ENCODE measurements at places on chromosomes 16 and 17.

DNA sequence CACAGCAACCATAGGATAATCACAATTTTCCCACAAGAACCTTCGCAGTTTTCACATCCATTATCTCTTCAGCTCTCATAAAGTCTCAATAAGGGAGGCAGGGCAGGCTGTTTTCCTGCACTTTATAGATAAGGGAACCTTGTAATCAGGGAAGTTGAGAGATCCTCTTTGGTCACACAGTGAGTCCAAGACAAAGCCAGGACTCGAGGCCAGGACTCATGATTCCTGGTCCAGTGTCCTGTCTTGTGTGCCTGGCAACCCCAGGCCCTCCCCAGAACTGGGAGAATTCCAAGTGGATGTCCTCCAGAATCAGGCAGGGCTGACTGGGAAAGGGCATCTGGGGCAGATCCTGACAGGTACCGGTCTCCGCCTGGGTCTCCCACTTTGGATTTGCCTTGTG is 23.1 kb upstream of the PHF12 start:
- ATAC-seq = no peak

GRCh38 chr17:53996131-53996530 is 173.4 kb downstream of the KIF2B start:
- ATAC-seq = no peak

DNA sequence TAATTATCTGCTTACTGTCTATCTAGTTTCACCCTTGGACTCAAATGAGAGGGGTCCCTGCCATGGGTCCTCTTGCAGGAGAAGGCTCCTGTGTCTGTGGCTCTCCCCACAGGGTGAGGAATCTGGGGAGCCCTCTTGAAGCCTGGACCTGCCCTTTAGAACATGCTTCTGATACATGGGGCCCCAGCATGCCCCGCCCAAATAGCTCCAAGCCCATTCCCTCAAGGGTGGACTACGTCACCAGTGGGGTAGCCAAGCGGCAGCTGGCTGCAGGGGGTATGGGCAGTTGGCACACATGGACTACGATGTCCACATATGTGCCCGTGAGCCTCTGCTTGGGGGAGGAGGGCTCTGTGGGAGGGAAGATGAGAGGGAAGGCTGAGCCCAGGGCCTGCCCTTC is 39.3 kb downstream of the ARHGAP27 start:
- ATAC-seq = no peak

DNA sequence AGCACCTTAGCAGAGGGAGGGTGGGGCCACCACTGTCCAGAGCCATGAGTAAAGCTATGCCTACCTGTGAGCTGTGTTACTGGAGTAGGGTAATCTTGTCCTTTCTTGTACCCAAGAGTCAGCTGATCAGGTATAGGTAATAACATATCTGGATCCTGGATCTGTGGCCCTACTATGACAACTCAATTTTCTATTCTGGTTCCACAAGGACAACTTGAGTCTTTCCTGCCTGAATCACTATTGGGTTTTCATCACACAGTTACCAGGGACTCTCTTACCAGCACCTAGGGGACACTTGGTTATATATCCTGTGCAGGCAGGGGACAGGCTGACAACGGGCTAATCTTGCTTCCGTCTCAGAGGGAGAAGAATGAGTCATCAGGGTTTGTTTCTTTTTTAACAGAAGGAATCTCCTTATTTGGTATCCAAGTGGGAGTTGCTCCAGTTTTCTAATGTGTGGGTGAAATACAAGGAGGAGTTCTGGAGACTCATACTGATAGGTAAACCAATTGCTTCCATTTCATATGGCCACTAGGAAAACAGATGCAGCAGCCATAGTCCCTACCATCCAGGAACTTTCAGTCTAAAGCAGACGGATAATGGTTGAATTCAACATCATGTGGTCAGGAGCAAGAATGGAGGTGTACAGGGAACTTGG is 6.8 kb downstream of the ZNF267 start:
- no peak for ATAC-seq

GRCh38 chr16:46832757-46833459 is 1.9 kb upstream of the C16orf87 start:
- ATAC-seq = no peak

- no peak for ATAC-seq
Measured at GRCh38 chr16:2358811-2359210, 18.3 kb upstream of the ABCA3 start.

DNA sequence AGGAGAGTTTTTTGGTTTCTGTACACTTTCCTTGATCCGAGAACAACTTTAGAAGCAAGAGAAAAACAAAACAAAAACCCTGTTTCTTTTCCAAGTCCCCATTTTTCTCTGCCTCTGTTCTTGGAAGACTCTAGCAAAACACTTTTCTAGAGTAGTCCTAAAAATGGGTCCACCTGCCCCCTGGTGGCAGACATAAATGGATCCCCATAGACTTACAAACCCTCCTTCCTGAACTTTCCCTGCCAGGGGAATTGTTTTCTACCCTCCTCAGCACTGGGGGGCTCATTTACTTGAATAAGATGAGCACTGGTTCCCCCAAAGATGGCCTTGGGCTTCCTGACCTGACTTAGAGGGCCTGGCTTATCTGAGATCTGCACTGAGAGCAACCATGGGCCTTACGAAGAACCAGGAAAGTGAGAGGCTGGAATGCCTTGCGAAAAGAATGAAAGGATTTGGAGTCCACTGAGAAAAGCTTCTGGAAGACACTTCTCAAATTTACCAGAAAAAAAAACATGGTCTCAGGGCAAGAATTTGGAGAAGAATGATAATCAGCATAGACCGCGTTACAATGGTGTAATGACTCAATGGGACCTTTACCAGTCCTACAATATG is 48.0 kb upstream of the CDYL2 start:
- ATAC-seq = peak; percentile 42

- ATAC-seq = no peak
Measured at GRCh38 chr17:63665527-63666214, 34.3 kb downstream of the LIMD2 start.

GRCh38 chr16:58814348-58814801 is 80.3 kb upstream of the GOT2 start:
- ATAC-seq = peak; percentile 88

DNA sequence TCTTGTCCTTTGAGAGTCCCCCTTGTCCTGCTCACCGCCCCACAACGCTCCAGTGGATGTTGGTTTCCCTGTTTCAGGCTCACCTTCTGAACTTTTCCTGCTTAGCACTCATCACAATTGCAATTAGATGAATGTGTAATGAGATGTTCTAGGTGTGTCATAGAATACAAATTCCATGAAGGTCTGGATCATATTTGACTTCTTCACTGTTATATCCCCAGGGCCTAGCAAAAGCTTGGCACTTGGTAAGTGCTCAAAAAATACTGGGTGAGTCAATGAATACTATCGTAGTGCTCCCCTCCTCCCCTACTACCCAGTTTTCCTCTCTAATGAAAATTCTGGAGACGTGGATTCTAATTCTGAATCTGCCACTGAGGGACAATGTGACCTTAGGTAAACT is 33.1 kb downstream of the DNAH3 start:
- ATAC-seq = peak; percentile 43

DNA sequence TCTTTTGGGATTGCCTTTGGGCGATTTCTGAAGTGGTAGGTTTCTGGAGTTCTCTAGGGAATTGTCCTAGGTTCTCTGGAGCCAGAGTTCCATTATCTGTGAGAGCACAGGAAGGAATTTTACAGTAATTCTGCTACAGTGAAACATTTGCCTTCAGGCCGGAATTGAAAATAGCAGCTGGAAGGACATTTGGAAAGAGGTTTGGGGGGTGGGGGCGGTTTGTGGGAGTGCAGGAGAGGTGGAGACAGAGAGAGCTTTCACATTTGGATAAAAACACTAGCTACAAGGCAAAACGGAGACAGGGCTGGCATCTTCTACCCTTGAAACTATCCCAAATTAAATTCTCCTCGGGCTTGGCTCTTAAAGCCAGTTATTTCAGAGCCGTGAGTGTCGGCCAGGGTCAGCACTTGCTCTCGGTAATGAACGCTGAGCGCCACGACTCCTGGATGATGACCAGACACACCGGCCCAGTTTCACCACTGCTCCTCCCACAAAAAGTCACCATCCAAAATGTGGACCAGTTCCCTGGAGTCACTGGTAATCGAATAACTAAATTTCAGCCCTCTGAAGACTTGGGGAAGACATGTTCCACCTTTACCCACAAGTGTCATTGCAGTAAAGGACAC is 67.7 kb upstream of the TANC2 start:
- ATAC-seq = no peak

- ATAC-seq = peak; percentile 65
Measured at GRCh38 chr16:57689762-57690558, 4.6 kb upstream of the DRC7 start.

DNA sequence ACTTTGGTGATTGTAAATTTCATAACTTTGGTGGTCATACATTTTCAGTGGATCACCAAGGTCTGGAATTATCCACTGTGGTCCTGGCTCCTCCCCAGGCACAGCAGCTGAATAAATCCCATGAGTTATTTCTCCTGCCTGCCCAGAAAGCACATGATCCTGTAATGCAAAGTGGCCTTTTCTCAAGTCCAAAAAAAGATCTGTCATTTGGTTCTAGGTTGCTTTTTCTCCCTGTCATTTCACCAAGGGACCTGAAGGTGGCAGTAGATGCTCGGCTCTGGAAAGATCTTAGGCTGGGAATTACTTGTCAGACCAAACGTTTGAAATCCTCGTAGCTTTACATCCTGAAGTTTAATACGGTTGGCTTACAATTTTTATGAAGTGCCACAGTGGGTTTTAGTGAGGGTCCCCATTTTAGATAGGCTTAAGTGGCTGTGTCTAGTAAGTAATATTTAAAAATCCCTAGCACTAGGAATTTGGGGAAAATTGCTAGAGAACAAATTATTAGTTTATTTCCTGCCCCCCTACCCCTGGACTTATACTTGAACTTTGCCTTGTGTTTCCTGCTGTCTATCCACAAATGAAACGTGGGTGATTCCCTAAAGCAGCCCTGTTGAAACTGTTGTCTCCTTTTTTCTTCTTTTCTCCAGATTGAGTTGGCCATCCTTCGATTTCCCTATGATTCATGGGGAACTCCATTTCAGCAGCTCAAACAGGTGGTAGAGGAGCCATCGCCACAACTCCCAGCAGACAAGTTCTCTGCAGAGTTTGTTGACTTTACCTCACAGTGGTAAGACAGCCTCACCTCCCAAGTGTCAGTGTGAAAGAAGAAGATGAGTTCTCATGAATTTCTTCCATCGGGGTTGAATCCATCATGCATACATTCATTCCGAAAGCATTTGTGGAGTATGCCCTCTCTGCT is 111.7 kb downstream of the MAP2K6 start:
- ATAC-seq = peak; percentile 92

DNA sequence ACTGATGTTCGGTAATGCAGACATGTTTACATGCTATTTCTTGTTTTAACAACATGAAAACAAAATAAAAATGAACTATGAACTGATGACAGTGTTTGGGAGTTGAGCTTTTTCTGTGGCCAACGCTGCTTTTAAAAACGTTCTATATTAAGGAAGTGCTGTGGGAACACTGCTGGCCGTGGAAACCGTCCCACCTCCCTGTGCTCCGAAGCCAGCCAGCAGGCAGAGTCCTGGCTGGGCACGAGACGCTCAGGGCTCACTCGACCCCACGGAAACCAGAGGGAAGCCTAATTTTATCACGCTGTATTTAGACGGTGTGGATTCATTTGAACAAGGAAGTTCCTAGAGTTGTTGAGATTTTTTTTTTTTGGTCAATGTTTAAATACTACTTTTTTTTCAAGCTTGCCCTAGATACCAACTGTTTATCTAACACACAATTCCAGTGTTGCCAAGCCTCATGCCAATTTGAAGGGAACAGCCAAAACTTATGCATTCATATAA is 25.8 kb downstream of the ADCY9 start:
- ATAC-seq = no peak

DNA sequence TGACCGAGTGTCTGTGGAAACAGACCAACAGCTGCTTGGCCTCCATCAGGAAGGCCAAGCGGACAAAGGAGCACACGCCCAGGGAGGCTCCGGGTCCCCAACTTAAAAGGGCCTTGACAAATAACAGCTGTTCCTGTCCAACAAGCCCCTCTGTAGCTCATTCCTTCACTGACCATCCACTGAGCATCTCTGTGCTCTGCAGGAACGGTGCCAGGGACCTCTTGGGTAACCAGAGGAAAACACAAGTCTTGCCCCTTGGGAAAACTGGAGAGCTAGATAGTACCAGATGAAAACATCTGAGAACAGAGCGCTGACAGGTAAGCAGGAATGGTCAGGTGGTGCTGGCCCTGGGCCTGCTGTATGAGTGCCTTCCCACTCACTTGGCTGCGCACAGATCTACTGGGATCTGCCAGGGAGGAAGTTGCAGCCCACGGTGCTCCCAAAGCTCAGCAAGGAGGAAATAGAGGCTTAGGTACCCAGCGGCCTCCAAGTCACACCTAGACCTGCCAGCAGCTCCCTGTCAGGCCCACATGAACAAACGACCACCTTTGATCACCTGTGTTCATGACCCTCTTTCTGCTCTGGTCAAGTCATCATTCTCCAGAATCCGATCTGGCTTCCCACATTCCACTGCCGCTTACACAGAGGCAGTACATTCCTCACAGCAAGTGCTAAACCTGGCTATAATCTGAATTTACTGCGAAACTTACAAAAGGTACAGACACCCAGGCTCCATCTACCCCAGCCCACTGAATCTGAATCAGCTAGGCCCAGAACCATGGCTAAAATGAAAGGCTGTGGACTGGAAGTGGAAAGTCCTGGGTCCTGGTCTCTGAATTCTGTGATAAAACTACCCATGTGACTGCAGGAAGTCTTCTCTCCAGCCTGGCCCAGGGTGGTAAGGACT is 12.5 kb downstream of the DCAKD start:
- no peak for ATAC-seq

- ATAC-seq = peak; percentile 50
Measured at GRCh38 chr17:34579979-34580684, 750 bp downstream of the TMEM132E start.

- no peak for ATAC-seq
Measured at GRCh38 chr16:47984669-47985068, 171.1 kb downstream of the ABCC12 start.

- ATAC-seq = no peak
Measured at GRCh38 chr16:28528463-28528867, 10.3 kb downstream of the NUPR1 start.

GRCh38 chr16:86531641-86532525 is 21.6 kb downstream of the FOXF1 start:
- no peak for ATAC-seq

GRCh38 chr16:54936201-54936978 is 5.7 kb downstream of the IRX5 start:
- ATAC-seq = peak; percentile 39

GRCh38 chr17:28112181-28112580 is 69.7 kb downstream of the NLK start:
- peak; percentile 7 for ATAC-seq

- no peak for ATAC-seq
Measured at GRCh38 chr17:11564589-11565380, 33.5 kb upstream of the DNAH9 start.

GRCh38 chr17:72466199-72466598 is 345.4 kb downstream of the SOX9 start:
- ATAC-seq = peak; percentile 52

All from motor neuron (in vitro differentiated cells).